Renal cortical epithelial cell (primary cell): ENCODE measurements at places on chromosomes 1 and 21.

DNA sequence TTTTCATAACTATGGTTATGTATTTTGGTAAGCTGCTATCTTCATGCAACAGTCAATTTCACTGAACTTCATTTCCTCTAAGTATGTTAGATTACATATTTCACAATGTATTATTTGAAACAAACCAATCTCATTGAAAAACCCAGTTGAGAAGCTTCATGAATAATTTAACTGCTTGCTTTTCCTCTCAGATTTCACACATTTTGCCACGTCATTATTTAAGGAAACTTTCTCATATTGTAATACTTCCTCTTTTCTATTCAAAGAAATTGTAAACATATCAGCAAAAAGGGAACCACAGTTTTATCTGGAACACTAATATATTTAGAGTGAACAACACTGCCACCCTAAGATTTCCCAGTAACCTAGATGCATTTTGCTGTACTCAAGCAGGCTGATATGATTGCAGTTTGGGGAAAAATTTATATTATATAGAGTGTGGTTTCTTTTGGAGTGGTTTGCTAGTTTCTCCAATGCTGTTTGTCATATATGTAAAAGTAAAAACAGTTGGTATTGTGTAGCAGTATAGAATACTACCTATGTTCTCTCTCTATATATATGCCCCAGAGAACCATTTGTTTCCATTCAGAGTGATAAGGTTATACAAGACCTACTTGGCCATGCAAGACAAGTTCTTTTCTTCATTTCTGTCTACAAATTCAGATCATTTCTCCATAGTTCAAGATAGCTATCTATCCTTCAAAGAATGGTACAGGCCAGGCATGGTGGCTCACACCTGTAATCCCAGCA, 28.4 kb upstream of the AHCTF1 start:
- no peak for DNase-seq

GRCh38 chr1:4089421-4090175, 189.5 kb upstream of the C1orf174 start:
- DNase-seq: no peak

- DNase-seq: peak; percentile 94
Measured at GRCh38 chr1:174659823-174660222, 212.1 kb downstream of the GPR52 start.

- peak; percentile 68 for DNase-seq
Measured at GRCh38 chr1:166489670-166490436, 323.1 kb upstream of the FAM78B start.

- DNase-seq: peak; percentile 28
Measured at GRCh38 chr1:9062846-9063245, 6.6 kb downstream of the SLC2A5 start.

GRCh38 chr1:7069931-7070330, 284.7 kb downstream of the CAMTA1 start:
- DNase-seq: no peak

- no peak for DNase-seq
Measured at GRCh38 chr21:32455548-32455947, 43.0 kb downstream of the EVA1C start.

DNA sequence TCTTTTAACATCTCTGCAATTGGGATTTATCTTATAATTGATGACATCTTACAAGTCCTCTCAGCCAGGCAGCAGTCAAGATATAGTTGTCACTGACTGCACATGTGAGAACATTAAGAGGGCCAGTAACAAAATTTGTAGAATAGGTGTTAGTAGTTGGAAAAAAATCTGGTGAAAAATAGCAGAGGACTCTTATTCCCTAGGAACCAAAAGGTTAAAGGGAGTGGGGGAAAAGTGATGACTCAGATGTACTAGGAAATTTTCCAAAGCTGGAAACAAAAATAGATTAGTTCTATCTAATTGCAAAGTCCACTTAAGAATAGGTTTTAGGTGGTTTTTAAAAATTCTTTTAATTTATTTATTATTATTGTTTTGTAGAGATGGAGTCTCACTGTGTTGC, 3.6 kb downstream of the NUP210L start:
- DNase-seq: peak; percentile 33

DNA sequence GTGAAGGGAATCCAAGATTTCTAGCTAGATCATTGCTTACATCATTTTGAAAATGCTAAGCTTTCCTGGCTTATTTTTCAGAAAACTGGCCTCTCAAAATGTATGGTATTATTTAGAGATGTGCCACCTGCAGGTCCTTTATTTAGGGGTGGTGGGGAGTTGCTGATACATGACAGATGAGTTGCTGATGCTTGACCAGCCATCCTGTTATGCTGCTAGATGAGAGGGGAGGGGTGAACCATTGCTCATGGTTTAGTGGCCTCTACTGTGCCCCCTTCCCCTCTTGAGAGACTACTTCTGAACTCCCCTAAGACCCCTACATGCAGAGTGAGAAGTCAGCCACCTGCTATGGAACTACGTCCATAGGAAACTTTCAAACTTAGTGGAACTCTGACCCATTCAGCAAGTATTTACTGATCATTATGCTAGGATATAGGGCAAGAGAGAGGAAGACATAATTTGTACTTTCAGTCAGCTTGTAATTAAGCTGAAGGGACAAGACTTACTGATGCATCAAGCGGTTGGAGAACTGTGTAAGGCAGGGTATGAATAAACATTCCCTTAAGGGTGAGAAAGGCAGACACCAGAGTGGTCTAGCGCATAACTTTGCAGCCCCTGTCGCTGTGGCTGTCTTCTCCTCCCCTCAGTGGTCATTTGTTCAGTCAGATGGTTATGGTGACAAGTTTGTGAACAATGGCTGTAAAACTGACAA, 34.6 kb downstream of the SLAMF6 start:
- DNase-seq: no peak

DNA sequence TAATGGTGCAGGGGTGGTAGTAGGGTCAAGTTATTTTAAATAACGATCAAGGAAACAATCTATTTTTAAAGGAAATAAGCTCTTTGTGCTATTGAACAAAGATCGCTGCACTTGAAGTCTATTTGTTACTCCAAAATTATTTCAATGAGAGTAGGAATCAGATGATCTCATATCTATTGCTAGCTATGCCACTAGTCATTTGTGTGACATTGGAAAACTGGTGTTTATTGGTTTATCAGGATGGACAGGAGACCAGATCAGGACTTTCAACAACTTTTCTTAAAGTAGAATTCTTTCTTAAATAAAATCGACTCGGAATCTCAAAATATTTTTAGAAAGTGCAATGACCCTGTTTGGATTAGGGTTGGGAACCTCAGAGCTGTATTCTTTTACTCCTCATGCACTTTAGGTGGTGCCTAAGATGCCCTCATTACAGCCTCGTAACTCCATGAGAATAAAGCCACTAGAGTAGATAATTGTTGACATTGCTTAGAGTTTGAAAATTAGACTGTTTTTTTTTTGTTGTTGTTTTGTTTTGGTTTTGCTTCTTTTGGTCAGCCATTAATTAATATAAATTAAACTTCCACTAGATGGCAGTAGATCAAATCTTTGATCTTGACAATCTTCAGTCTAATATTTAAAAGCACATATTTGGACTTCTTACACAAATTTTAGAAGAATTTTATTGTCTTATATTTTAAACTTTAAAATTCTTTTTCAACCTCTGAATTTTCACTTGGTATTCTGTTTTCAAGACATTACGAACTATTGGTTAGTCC, 352.4 kb downstream of the USP25 start:
- DNase-seq: peak; percentile 56

GRCh38 chr1:183674339-183674738, 21.2 kb upstream of the APOBEC4 start:
- DNase-seq: no peak

DNA sequence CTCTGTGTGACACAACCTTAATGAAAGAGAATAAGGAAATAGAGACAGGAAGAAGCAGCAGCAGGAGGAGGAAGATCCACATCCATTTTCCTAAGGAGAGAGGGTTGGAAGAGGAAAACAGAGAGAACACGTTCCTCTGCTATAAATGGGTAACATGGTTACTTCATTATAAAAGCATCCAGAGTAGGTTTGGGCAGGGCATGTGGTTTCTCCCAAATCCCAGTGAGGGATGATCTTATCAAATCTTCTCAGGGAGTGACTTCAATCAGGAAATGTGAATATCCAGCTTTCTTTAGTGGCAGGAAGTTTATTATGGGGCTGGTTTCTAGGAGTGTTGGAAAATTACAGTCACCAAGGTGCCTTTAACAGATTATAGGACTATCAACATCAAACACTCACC, 11.1 kb downstream of the CYP2J2 start:
- no peak for DNase-seq

GRCh38 chr1:198253668-198254067, 96.9 kb downstream of the NEK7 start:
- peak; percentile 56 for DNase-seq

GRCh38 chr1:202153284-202153683, 7.1 kb downstream of the PTPN7 start:
- no peak for DNase-seq

DNA sequence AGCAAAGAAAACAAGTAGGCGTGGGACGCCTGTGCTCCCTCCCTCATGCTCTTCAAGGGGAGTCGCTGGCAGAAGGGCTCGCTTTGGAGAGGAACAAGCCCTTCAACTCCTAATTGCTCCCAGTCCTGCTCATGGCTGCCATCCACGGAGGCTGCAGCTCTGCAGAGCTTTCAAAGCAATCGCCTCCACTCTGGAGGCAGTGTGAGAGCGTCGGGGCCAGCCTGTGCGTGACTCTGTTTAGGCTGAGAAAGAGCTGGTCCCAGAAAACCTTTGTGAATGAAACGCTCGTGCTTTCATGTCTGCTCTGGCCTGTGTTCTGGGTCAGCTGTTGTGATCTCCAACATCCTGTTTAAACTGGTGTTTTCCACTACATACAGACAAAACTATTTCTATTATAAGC, 23.9 kb upstream of the RUNX1 start:
- peak; percentile 27 for DNase-seq

- peak; percentile 47 for DNase-seq
Measured at GRCh38 chr21:41664881-41665765, 101.7 kb downstream of the RIPK4 start.

DNA sequence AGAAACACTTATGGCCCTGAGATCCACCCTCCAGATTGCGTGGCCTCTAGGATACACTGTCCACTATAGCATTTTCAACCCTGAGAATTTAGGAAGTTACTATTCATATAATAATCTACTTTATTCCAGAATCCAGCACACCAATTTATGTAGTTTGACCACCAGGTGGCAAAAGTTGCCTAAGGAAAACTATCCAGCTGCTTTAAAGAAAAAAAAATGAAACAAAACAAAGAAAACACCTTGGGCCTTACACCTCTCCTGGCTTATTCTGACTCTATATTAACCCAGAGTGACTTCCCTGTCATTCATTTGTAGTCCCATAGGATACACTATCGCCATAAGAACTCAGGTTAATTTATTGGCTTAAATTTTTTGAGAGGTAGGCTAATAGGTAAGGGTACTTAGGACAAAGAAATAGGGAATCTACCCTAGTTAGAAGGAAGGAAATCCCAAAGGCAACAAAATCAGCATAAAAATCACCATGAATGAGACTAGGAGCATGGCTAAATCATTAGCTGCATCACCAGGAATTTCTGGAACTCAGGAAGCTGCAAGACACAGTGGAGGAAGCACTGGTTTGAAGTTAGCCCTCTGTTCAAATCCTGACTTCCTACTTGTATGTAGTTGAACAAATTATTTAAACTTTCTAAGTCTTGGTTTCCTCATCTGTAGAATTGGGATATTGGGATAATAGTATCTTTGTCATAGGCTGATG, 107.5 kb downstream of the SPAG17 start:
- DNase-seq: peak; percentile 59

- no peak for DNase-seq
Measured at GRCh38 chr1:229430761-229431283, 3.1 kb downstream of the ACTA1 start.

- DNase-seq: no peak
Measured at GRCh38 chr1:206588492-206588891, 23.8 kb downstream of the EIF2D start.

DNA sequence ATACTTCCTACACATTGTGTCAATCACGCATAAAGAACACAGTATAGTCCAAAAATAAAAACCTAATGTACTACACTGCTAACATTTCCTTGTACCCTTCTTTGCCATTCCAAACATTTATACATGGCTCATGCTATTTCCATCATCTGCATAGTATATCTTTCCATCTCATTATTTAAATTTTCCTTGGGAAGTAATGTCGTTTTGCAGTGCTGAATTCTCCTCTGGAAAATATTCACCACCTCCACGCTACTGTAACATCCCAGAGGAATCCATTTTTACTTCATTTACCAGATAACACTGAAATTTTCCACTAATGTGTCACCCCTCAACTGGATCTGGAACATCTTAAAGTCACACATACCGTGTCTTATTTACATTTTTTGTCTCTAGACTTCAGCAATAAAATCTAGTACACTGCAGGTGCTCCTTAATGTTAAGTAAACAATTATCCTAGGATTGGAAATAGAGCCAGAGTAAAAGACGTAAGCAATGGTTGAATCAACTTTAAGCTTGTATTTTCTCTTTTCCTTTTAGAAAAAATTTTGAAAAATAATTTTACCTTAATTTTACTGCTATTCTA, 881.0 kb downstream of the AMY1C start:
- DNase-seq: no peak

DNA sequence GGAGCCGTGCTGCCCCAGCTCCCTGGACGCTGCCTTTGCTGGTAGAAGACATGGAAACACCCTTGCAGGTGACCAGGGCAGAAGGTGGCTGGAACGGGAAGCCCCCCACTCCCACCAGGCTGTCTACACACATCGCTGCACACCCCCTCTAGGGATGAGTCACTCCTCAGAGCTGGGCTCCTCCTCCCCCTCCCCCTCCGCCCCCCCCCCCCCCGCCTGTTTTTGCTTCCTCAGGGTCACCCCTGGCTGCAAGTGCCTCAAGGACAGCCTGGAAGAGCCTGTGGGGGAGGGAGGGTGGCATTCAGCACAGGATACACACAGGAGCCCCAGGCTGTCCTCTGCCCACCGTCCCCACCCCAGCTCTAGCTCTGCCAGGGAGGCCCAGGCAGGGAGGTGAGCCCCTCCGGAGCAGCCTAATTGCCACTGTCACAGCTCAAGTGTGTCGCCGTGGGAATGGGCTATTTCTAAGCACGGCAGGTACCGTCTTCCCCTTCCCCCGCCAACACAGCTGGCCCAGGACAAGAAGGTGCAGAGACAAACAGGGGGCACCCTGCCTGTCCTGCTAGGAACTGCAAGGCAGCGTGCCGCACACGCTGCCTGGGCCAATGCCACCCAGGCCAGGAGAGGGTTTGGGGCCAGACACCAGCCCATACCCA, 2.5 kb downstream of the FNDC10 start:
- no peak for DNase-seq

GRCh38 chr21:16215663-16216183, 485.9 kb downstream of the USP25 start:
- no peak for DNase-seq

DNA sequence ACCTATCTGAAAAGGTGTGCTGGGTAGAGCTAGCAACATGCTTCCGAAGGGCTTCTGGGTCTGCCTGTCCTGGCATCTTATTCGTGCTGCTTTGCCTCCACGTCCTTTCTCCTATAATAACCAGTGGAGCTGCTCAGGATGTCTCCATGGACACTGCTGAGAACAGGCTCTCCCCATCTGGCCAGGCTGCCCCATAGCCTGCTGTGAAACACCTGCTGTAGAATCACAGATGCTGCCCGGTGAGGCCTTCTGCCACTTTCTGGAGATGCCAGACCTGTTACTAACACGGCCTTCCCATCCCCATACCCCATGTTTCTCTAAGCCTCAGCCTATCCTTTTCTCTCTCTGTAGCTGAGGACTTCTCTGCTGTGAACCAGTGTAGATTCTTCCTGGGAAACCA, 120.5 kb downstream of the IER5 start:
- DNase-seq: no peak
